ENCODE measurements at places on chromosomes 6 and 20.

GRCh38 chr6:10514049-10514780 is 6.9 kb upstream of the GCNT2 start:
- no peak for DNase-seq

GRCh38 chr20:14922503-14923267 is 585.3 kb upstream of the FLRT3 start:
- DNase-seq = no peak

DNA sequence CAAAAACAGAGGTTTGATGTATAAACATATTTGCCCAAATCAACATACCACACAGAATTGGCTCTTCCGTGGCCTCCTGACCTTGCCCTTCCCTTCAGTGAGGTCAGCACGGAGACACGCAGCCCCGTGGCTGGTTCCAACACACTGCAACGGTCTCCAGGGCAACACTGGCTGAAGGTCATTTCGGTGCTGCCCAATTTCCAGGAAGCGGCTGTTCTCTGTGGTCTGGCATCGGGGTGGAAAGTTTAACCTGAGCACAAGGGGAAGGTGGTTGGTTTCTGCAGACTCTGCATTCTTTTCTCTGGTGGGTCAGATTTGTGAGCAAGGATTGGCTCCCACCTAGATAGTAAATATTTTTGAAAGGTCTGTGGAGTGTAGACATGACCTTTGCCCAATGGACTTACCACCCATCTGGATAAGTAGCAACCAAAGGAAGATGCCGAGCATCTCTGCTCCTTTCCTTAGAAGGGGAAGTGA is 177.6 kb upstream of the PHACTR1 start:
- no peak for DNase-seq

- DNase-seq = no peak
These were observed 107.4 kb downstream of the SCML4 start for GRCh38 chr6:107716688-107717089.

GRCh38 chr20:21161926-21162325 is 36.0 kb downstream of the KIZ start:
- no peak for DNase-seq

GRCh38 chr6:85047818-85048217 is 283.4 kb upstream of the TBX18 start:
- DNase-seq = no peak

GRCh38 chr6:138520463-138520862 is 21.2 kb upstream of the NHSL1 start:
- no peak for DNase-seq

DNA sequence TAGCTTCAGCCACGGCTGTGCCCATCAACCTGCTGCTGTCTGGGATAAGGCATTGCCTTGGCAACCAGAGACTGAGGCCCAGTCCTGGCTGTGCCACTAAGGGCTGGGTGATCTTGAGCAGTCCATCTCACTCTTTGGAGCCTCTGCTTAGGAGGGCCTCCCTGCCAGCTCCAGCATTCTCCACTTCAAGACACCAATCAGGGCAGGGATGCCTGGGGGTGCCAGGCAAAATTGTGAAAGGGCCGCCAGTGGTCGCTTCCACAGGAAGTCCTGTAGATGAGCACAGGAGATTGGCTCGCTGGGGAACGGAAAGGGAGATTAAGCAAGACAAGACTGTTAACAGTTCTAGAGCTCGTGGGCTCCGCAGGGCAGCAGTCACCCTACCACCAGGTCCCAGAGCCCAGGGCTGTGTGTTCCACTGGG is at the start of gene RAB44:
Gene RAB44, plus strand, starts transcription at position 346 of the 423 bp plus-strand sequence. CDS start 6,410 bp downstream, outside the sequence.
- DNase-seq = no peak

- DNase-seq = no peak
These were observed 340.7 kb downstream of the ADGRB3 start for GRCh38 chr6:68975816-68976215.

- no peak for DNase-seq
These were observed 162.3 kb downstream of the MRPL14 start for GRCh38 chr6:43964659-43965570.

DNA sequence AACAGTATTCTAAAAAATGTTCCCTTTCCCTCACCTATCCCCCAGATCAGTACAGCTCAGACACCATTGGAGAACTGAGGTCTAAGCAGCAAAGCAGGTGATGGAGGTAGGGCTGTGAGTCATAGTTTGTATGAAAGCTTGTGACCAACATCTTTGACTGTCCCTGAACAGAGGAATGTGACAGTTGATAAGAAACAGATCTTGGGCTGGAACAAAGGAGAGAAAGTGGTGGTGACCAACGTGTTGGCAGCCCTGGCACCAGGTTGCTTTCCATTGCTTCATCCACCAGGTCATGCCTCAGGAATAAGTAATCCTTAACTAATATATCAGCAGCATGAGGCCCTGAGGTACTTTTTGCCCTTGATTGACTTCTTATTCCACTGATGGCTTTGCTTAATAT is 19.9 kb upstream of the CRIP3 start:
- no peak for DNase-seq

- DNase-seq = no peak
These were observed 169.5 kb upstream of the LAMA2 start for GRCh38 chr6:128713461-128713860.

- DNase-seq = no peak
These were observed 46.8 kb upstream of the RNF146 start for GRCh38 chr6:127219869-127220268.

DNA sequence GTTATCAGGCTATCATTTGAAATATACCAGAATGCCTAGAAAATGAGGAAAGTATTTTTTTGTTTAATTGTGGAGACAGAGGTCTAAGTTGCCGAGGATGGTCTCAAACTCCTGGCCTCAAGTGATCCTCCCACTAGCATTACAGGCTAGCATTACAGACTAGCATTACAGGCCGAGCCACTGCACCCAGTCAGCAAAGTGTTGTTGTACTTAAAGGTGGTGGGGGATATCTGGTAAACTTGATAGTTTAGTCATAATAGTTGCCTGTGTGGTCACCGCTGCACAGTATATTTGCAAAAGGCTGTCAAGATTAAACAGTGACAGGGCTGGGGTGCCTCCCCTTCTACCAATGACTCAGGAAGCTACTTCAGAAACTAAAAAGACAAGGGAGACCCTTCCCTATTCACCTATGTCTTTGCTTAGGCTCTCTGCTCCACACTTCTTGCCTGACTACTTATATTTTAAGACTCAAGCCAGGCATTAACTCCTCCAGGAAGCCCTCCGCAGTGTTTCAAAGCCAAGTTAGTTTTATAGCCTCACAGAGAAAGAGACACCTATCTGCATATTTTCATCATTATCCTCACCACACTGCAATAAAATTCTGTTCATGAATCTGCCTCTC is 3.1 kb upstream of the AKIRIN2 start:
- no peak for DNase-seq

DNA sequence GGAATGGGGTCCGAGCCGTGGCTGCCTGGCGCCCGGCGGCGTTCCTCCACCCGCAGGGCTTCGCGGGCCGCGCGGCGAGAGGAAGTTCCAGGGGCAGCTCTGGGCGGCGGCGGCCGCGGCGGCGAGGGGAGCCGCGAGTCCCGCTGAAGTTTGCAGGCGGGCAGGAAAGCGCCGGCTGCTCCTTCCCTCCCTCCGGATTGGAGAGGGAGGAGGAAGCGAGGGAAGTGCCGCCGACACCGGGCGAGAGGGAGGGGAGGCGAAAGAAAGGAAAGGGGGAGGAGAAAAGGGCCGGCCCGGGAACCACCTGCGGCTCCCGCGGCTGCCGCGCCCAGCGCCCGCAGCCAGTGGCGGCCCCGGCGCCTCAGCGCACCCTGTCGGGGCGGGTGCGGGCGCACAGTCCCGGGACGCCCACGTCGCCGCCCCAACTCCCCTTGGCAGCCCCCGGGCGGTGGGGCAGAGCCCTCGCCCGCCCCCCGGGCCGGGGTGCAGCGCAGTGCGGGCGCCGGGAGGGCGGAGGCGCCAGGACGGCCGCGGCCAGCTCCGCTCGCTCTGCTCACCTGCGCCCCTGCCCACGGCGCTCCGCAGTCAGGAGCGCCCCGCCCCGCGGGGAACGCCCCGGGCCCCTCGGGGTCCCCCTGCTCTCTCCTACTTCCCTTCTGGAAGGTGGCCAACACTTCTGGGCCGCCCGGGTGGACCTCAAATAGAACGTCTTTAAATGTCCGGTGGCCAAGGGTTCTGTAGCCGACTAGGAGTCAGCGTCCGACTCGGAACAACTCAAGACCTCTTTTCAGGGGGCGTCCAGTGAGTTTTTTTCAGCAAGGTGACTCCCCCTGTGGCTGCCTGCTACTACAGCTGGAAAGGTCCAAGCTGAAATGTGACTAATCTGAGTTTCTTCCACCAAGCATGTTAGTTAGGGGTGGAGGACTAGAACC is 80.3 kb upstream of the CCDC28A start:
- no peak for DNase-seq

- DNase-seq = no peak
These were observed 20.0 kb downstream of the IRF4 start for GRCh38 chr6:411402-412145.

GRCh38 chr20:40683221-40683893 is 5.7 kb downstream of the MAFB start:
- no peak for DNase-seq

DNA sequence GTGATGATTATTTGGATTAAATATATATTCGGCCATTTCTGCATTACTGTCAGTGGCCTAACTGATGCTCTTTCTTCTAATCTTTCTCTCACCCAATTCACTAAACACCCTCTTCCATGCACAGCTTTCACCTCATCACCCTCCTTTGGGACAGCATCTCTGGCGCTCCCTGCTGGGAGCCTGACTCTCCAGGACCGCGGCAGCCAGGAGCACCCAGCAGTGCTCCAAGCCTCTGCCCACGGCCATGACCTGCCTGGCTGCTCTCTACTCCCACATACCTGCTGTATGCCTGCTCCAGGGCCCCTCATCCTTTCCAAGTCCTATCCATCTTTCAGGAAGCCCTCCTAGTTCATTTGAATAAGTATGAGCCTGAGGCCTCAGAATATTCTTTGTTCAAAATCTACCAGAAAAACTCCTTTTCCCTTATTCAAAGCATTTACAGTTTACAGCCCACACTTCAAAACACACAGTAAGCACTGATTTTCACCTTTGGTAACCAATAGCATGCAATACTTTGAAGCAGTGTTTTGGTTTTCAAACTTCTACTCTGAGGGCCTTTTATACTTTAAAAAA is 15.2 kb downstream of the CTCFL start:
- no peak for DNase-seq

DNA sequence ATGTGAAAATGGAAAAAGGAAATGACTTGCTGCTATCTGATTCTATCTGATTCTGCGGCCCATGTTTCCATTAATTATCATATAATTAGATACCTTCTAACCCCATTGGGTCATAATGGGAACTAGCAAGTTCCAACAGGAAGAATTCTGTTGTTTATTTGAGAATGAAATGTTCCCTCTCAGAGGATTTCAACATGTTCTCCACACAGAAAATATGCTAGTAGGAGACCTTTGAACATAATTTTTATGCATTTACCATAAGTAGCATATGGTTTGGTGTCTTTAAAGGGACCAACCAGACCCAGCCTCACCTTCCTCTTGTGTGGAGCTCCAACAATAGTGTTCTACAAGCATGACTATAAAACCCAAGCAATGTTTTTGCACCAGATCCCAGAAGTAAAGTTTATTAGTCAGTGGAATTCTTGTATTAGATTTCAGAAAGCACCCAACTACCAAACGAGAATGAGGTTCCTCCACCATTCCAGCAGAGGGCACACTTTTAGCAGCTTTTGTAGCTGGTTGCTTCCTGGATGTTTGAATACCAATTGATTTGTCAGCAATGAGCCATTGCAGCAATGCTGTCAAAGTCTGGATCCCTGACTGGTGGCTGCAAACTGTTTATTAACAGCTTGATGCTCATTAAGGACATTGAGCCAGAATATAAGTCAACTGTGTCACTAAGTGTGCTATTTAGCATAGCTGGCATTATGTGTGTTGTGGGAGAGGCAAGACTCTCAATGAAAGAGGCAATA is 143.6 kb upstream of the GJE1 start:
- no peak for DNase-seq

GRCh38 chr20:19915111-19915798 is 101.9 kb upstream of the NAA20 start:
- no peak for DNase-seq

DNA sequence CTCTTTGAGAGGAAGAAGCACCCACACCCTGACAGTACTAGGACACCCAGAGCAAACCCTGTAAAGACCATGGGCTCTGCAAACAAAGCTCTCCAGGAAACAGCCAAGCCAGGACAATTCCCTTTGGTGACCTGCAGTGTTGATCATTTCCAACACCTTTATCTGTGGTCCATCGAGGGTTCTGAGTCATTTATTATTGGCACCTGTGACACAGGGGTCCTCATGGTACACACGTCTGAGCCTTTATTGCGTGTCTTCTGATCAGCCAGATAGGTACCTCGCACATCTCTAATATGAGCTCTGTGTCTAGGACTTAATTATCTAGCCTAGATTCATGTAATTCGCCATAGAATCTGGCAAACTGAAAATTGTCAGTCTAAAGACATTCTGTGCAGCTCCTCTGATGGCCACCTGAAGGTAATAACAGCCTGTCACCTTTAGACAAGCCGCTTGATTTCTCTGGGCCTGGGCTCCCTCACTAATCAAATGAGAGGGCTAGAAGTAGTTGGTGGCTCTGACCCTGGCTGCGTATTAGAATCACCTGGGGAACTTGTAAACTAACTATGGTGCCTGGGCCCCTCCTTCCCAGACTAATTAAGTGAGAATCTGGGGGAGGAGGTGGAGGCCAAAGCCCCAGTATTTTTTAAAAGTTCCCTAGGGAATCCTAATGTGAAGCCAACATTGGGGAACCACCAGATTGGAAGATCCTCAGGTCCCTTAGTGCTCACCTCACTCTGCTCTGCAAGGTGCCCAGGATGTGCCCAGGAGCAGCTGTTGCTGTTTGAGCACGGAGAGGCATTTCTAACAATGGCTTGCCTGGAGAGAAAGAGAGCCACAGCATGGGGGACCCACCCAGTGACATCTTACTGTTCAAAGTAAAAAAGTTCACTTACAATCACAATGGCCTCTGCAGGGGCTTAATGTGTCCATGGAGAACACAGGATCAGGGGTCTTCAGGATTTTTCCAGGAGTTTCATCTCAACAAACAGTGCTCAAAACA is 122.0 kb upstream of the ARID1B start:
- no peak for DNase-seq

DNA sequence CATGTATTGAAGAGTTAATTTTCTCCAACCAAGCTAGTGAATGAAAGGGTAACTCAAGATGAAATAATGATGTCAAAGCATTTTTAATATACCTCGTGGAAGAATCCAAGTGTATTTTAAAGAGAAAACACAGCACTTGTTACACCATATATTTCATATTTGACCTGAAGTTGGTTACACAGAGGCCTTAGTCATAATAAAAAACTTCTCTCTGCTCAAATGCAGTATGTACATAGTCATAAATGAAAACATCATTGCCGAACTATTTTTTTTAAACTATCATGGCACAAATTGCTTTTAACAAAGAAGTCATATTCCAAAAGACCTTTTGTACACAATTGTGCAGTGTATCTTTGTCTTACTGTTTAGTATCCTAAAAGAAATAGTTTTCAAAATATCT is 43.0 kb downstream of the BACH2 start:
- no peak for DNase-seq

Data from cortex of kidney (tissue), 1 donor.